Stimulated activated CD8-positive, alpha-beta memory T cell treated with anti-CD3 and anti-CD28 coated beads, Interleukin-4, amount 100 ng/mL, for 4 hours (primary cell): ENCODE measurements at places on chromosomes 1 and 21.
A peak's percentile ranks its signal among the peaks of the same experiment; 100 is the strongest.

DNA sequence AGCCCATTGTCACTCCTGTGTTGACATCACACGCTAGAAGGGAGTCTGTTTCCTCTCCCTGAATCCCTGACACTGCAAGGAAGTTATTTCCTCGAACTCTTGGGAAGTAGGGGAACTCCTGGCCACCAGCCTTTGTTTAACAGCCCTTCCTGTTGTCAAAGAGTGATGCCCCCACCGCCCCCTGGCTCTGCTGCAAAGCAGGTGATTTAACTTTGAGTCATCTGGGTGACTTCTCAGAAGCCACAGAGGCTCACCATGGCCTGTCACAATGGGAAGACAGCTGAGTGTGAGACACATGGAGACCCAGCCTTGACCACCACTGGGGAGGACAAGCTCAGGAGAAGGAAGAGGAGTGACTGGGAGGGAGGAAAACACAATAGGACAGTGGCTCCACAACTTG lies 182.8 kb downstream of the PSMG1 start:
- no peak for DNase-seq

DNA sequence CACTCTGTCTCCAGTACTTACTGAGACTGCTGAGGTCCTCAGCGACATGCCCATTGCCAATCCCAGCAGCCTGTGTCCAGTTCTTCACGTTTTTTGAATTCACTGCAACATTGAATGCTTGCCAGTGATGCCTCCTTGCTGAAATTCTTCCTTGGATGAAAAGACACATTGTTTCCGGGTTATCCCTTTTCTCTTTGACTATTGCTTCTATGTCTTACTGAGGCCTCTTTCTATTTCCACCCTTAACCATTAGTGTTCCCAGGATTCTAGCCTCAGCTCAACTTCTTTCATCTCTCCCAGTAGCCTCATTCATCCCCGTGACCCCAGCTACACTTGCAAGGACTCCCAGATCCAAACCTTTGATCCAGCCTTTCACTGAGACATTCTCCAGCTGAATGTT lies 46.5 kb upstream of the KIF26B start:
- DNase-seq = no peak

- no peak for DNase-seq
Measured at GRCh38 chr1:168725831-168726230, 3.2 kb downstream of the DPT start.

DNA sequence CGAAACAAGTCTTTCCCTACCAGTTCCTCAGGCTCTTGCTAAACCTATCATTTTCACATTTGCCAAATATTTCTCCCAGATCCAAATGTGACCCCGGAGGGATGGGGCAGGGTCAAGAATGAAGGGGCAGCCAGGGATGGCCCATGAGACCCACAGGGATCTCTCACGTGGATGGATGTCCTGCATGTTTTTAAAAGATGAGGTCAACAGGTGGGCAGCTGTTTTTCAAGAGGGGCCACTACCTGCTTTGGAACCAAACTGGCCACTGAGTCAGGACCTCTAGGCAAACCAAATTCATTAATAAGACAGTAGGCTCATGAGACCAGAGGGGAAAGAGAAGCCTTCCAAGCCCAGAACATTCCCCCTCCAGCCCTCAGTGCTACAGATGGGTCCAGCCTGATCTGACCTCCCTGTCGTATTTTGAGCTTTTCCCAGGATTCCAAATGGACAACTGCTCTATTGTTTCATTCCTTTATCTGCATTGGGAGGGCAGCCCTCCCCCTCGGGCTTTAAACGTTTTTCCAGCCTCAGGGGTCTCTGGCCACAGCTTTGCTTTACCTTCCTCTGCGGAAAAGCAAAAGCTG lies 252.5 kb upstream of the IRF2BP2 start:
- DNase-seq = no peak

DNA sequence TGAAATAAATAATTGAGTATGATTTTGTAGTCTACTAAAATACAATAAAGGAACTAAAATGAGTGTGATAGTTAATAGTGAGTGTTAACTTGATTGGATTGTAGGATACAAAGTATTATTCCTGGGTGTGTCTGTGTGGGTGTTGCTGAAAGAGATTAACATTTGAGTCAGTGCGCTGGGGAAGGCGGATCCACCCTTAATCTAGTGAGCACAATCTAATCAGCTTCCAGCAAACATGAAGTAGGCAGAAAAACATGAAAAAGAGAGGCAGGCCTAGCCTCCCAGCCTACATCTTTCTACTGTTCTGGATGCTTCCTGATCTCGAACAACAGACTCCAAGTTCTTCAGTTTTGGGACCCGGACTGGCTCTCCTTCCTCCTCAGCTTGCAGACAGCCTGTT lies 1716.6 kb downstream of the MRPL39 start:
- DNase-seq = no peak

DNA sequence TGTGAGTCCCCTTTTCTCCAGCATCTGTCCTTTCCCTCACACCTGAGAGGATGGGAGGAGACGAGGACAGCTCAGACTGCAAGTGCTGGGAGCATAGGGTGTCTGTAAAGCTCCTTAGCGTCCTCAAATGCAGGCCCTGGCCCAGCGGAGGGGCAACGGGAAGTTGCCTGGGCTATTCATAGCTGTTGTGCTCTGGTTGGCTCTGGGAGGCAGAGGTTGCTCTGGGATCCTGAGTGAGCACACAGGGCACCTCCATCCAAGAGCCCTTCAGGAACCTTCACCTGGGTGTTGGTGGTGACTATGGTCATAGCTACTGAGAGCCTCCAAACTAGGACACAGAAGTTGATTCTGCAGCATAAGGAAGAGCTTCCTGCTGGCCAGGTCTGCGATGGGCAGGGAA lies 2.6 kb downstream of the PADI1 start:
- no peak for DNase-seq

- DNase-seq = no peak
Measured at GRCh38 chr1:159179906-159180305, 8.5 kb downstream of the CADM3 start.

GRCh38 chr1:170590921-170591705 lies 59.1 kb downstream of the GORAB start:
- DNase-seq = no peak

GRCh38 chr1:241482761-241483250 lies 36.7 kb downstream of the FH start:
- no peak for DNase-seq

- no peak for DNase-seq
Measured at GRCh38 chr1:176174108-176174507, 33.0 kb downstream of the COP1 start.

GRCh38 chr1:199490769-199491527 lies 536.6 kb upstream of the NR5A2 start:
- no peak for DNase-seq

- DNase-seq = no peak
Measured at GRCh38 chr1:61518670-61519400, 206.1 kb downstream of the TM2D1 start.

- DNase-seq = no peak
Measured at GRCh38 chr1:117009132-117009531, 7.6 kb downstream of the CD101 start.

DNA sequence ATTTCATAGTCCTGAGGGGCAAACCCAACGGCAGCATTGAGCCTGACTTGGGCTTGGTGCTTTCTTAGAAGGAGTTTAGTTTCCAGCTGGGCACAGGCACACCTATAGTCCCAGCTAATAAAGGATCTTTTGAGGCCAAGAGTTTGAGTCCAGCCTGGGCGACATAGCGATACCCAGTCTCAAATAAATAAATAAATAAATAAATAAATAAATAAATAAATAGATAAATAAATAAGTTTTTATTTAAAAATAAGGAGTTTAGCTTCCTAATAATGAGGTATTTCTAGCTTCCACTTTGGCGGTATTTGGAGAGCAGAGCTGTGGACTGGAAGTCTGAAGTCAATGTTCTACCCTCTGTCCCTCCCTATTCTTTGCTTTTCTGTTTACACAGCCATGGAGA lies 186.6 kb downstream of the URB2 start:
- no peak for DNase-seq

- DNase-seq = no peak
Measured at GRCh38 chr1:192579010-192579738, 3.6 kb downstream of the RGS1 start.

- no peak for DNase-seq
Measured at GRCh38 chr1:233300326-233300725, 4.8 kb upstream of the PCNX2 start.

DNA sequence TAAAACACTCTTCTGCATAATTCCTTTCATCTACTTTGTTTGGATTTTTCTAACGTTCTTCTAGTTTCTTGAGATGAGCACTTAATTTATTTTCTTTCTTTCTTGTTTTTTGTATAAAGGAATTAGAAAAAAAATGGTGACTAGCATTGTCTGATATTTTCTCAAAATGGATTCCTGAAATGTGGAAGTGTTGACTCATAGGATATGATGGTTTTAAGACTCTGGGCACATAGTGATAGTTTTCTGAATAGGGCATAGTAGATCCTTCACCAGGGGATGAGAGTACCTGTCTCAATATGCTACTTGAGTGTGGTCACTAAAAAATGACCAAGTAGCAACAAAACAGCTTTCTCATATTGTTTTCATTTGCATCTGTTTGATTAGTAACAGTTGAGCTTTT lies 100.9 kb downstream of the PEX14 start:
- DNase-seq = no peak

- DNase-seq = peak; percentile 47
Measured at GRCh38 chr1:25549273-25550154, 6.1 kb downstream of the LDLRAP1 start.

GRCh38 chr21:36369064-36369685 lies 16.0 kb upstream of the CHAF1B start:
- no peak for DNase-seq

GRCh38 chr1:115767403-115767802 lies 1.1 kb downstream of the CASQ2 start:
- DNase-seq = no peak

DNA sequence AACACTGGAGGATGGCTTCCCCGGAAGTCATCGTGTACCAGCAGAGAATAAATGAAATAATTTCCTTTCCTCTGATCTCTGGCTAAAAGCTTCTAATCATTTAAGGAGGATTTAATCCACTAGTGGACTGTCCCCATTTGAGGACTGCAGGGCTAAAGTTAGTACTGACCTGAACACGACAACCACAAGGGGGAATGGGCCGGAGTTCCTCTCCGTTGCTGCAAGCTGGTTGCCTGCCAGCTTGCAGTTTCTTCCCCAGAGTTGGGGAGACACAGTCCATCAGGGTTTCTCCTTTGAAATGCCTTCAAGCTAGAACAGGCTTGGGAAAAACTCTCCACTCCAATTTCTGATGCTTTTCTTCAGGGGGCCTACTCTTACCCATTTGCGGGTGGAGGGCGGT lies 35.5 kb upstream of the NPL start:
- no peak for DNase-seq

DNA sequence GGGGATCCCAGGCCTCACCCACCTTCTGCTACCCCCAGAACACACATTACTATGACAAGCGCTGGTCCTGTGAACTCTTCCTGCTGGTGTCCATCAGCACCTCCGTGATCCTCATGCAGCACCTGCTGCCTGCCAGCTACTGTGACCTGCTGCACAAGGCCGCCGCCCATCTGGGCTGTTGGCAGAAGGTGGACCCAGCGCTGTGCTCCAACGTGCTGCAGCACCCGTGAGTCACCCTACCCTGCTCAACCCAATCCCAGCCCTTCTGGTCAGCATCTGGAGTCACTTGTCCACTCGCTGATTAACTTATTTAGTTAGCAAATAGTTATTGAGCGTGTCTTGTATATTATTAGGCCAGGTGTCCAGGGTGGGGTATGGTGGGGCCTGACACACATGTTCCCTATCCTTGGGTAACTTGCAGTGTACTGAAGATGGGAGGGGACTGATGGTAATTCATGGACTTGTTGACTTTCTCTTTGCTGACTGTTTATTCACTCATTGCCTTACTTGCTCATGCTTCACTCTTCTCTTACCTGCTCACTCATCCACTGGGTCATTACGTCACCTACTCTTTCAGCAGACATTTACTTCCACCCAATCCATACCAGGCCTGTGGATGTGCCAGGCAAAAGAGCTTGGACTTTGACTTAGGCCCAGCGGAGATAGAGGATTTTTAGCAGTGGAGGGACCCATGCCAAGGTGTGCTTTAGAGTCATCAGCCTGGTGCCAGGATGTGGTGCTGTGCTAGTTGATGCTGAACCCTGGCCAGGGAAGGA lies 12.9 kb upstream of the KPNA6 start:
- no peak for DNase-seq

DNA sequence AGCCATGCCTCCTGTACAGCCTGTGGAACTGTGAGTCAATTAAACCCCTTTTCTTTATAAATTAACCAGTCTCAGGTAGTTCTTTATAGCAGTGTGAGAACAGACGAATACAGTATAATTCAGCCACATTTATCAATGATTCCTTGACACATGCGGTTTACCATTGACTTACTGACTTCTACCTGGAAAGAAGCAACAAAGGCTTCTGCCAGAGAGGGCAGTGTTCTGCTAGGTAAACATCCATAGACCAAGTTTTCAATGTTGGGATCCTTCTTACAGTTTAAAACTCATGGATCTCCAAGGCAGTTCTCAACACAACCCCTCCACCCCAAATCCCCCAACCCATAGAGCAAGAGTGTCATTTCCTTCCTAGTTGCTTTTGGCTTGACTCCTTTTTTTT lies 150.6 kb downstream of the ZNF648 start:
- no peak for DNase-seq
